Motor neuron (in vitro differentiated cells): ENCODE measurements at places on chromosomes 6 and 20.
A peak's percentile ranks its signal among the peaks of the same experiment; 100 is the strongest.

GRCh38 chr20:51569815-51570738 lies 27.6 kb upstream of the NFATC2 start:
- ATAC-seq, result no peak

GRCh38 chr6:49087369-49087768 lies 375.7 kb downstream of the MMUT start:
- ATAC-seq, result peak; percentile 58

- ATAC-seq, result no peak
Measured at GRCh38 chr6:21654361-21654760, 60.8 kb downstream of the SOX4 start.

- no peak for ATAC-seq
Measured at GRCh38 chr6:81634155-81634880, 118.2 kb downstream of the TENT5A start.

DNA sequence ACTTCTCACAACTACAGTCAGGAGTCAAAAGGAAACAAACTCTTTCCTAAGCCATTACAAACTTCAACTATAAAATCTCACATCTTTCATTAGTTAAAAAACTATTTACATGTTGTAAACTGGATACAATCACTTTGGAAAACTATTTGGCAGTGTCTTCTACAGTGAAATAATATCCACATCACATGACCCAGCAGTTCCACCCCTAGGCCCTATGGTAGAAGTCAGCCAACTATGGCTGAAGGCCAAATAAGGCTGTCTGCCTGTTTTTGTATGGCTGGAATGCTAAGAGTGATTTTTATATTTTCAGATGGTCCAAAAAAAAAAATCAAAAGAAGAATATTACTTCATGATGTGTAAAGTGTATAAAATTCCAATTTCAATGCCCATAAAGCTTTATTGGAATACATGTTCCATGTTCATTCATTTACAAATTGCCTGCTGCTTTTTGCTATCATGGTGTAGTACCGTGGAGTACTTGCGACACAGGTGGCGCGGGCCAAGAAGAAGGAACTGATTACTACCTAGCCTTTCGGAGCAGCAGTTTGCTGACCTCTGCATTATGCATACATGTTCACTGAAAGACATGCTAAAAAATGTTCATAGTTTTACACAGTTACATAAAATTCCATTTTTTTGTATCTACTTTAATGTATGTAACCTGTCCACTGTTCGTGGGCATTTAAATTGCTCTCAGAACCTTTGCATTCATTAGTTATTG lies 129.0 kb downstream of the KIF16B start:
- ATAC-seq, result peak; percentile 20

DNA sequence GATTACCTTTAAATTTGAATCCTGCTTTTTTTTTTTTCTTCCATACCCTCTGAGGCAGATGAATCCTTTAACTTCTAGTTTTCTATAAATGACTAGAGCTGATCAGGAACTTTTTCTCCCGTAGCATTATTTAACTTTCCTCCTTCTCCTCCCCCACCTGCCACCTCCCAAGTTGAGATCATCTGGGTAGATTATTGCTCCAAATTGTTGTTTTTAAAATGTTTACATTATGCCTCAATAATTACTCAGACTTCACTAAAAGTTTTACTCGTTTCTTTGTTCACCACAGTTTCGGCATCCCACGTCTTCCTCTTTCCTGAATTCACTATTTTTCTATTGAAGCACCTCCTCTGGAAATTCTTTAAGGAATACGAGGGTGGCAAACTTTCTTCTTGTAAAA lies 16.6 kb upstream of the SCUBE3 start:
- ATAC-seq, result no peak

GRCh38 chr6:7821426-7821825 lies 89.2 kb downstream of the TXNDC5 start:
- no peak for ATAC-seq

- no peak for ATAC-seq
Measured at GRCh38 chr20:56249244-56249955, 868 bp downstream of the MC3R start.

DNA sequence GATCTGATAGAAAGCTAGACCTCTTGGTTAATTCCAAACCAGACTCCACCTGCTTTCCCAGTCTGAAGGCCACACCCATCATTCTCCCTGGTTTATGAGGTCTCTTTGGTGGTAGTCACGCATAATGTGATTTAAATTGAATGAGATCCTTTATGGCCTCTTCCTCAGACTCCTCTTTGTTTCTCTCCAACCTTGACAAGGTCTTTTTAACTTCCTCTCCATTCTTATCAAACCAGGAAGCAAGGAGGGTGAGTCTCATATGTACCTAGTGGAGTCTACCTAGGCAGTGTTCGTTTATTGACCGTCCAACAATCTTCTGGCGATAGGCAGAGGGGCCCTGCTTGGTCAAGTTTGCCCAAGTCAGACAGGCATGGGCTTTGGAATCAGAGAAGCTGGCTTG lies 184.2 kb upstream of the LAMP5 start:
- ATAC-seq, result no peak

- ATAC-seq, result no peak
Measured at GRCh38 chr20:37919389-37920040, 16.6 kb downstream of the VSTM2L start.

DNA sequence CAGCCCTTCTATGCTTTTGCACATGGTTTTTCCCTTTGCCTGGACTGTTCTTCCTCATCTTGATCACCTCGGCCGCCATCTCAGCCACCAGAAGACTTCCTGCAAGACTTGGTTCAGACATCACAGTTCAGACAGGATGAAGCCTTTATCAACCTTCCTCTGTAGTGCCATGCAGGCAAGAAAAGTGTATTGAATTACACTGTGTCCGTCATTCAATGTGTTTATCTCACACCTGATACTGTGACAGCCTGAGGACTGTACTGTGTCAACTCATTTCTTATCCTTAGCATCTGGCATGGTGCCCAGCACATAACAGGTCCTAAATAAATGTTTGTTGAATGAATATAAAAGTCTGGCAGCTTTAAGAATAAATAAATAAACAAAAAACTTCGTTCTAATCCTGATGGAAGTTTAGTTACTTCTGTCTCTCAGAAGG lies 133.3 kb upstream of the MAN1A1 start:
- no peak for ATAC-seq

GRCh38 chr6:125931733-125932450 lies 24.7 kb upstream of the HINT3 start:
- ATAC-seq, result no peak

- no peak for ATAC-seq
Measured at GRCh38 chr20:11350126-11351005, 567.3 kb upstream of the BTBD3 start.

- peak; percentile 12 for ATAC-seq
Measured at GRCh38 chr20:19932170-19932667, 84.9 kb upstream of the NAA20 start.

DNA sequence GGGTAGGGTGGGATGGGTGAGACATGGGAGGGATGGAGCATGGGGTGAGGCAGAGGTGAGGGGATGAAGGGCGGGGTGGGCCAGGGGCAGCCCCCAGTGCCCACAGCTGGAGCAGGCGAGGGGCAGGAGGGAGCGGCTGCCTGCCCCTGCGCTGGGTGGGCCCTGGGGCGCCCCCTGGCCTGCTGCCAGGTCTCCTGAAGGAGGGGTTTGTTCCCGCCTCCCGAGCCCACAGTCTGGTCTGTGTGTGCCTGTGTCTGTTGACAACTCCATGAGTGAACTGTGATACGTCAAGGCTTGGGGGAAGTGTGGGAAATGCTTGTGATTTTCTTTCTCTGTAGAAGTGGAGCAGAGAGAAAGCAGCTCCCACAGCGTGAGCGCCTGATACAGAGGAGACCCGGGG lies 10.9 kb upstream of the MRGBP start:
- ATAC-seq, result peak; percentile 19

DNA sequence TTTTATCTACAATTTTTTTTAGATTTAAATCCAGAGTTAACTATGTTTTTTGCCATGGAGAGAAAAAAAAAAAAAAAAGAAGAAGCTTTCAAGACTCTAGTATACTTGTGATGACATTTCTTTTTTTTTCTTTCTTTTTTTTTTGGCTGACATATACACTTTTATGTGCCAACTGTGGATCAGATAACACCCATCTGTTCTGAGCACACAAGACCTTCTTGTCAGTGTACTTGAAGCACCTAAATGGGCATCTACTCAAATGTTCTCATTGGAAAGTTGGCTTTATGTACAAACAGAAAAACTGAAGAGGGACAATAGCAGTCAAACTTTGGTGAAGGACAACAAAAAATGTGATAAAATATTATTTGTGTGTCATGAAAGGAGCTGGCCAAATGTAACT lies 904.5 kb downstream of the GRIK2 start:
- no peak for ATAC-seq

GRCh38 chr6:119240257-119241110 lies 109.1 kb downstream of the MAN1A1 start:
- no peak for ATAC-seq

DNA sequence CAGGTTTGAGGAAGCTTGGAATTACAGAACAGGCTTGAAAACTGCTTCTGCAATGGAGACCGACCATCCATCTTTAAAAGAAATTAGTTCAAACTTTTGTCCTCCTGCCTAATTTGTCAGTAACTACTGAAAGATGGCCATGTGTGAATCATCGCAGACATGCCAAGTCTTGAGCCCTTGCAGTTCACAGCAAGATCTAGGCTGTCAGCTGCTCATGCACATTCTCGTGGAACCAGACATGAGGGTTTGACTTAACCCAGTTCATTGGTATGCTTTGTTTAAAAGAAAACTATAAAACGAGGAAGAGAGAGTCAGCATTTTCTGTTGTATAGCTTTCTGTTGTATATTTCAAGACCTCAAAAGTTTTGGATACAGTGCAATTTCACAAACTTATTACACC lies 74.0 kb upstream of the SAMD5 start:
- no peak for ATAC-seq

DNA sequence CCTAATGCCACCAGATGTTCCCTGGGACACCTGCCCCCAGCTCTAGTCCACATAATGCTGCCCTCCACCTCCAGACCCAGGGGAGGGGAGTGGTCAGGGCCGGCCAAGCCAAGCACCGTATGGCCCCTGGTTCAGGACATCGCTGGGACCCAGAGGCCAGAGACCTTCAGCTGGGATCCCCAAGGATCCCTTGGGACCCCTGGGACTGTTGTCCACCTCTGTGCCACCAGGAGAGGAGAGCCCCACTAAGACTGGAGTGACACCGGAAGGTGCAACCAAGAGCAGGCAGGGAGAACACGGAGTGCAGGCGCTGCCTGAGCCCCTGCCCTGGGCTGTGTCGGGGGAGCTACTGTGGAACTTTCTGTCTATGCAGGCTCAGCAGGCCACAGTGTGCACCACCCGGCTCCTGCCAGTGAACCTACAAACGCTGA lies 43.6 kb downstream of the CTCFL start:
- ATAC-seq, result no peak

DNA sequence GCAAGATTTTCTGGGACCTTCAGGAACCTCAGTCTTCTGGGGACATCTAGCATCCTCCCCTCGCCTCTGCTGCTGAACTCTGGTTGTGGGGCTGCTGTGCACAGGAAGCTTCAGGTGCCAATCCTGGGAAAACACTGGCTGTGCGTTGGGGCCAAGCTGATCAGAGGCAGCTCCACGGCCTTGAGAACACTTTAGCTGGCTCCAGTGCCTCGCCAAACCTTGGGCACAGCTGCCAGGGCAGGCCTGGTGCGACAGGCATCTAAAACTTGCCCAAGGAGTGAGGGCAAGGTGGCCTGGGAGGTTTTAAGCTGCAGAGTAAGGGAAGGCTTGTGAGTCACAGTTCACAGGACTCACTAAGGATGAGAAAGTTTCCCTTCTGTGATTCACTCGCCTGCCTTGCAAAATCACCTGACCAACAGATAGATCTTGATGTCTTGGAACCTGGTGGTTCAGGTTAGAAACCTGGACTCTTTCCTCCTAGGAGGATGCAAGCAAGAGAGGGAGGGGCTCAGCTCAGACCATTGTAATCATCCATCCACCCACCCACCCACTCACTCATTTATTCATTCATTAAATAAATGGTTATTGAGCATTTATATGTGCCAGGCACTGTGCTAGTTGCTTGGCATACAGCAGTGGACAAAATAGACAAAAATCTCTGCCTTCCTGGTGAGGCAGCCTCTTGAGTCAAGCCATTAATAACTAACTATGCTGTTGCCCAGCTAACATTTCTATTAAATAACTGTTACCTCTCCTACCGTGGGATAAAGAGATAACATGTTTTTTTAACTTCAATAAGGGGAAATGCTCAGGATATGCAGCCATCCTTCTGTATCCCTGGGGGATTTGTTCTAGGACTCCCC lies 2.5 kb upstream of the SPATS1 start:
- no peak for ATAC-seq

GRCh38 chr6:130524552-130524951 lies 158.7 kb downstream of the TMEM200A start:
- no peak for ATAC-seq

GRCh38 chr6:3228046-3228671 lies 706 bp upstream of the TUBB2B start:
- ATAC-seq, result peak; percentile 38

DNA sequence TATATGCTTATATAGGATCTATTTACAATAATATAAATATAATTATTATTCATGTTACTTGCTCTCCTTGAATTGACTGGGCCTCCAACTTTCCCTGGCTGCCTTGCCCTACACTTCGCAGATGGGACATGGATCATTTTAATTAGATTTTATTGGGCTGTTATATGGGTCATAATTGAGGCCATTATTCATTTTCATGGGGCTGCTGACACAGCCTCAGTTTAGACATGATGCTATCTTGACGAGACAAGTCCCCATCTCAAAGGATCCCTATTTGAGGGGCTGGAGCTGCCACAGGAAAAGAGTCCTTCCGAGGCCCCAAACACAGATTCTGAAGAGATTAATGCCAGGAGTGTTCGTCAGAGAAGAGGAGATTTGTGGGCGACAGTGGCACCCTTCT lies 170.4 kb downstream of the DHX35 start:
- peak; percentile 32 for ATAC-seq

GRCh38 chr6:2760882-2761842 lies 4.0 kb upstream of the WRNIP1 start:
- ATAC-seq, result no peak

GRCh38 chr6:26379740-26380139 lies 3.2 kb upstream of the BTN2A2 start:
- no peak for ATAC-seq

DNA sequence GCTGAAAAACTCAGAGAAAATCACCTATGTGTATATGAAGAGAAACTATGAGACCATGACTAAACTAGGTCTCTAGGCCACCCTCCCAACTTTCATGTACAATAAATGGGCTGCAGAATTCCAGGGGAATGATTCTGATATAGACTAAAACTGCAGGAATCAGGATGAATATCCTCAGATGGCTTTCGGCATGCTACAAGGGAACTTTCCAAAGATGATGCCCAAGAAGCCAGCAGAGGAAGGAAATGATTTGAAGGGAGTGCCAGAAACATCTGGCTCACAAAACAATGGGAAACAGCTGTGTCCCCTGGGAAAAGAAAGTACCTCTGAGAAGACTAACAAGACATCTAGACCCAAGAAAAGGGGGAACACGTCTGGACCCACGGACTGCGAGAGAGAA lies 41.1 kb downstream of the PLN start:
- no peak for ATAC-seq

DNA sequence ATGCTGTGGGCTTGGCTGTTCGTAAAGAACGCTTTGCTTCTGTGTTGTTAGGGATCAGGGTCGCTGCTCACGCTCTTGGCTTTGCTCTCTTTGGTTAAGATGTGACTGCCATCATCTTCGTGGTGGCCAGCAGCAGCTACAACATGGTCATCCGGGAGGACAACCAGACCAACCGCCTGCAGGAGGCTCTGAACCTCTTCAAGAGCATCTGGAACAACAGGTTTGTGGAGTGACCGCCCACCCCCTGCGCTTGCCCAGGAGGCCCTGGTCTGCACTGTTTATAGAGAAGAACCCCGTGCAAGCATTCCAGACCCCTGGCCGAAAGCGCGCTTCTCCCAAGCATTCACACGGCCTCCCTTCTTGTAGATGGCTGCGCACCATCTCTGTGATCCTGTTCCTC lies 57.1 kb downstream of the GNAS start:
- no peak for ATAC-seq

- ATAC-seq, result peak; percentile 69
Measured at GRCh38 chr6:150606647-150607328, 7.1 kb downstream of the PLEKHG1 start.
